Tongue (tissue), 3 donors: ENCODE measurements at places on chromosomes 2 and 18.

GRCh38 chr2:101689114-101689825 is 8.2 kb upstream of the MAP4K4 start:
- no peak for DNase-seq

DNA sequence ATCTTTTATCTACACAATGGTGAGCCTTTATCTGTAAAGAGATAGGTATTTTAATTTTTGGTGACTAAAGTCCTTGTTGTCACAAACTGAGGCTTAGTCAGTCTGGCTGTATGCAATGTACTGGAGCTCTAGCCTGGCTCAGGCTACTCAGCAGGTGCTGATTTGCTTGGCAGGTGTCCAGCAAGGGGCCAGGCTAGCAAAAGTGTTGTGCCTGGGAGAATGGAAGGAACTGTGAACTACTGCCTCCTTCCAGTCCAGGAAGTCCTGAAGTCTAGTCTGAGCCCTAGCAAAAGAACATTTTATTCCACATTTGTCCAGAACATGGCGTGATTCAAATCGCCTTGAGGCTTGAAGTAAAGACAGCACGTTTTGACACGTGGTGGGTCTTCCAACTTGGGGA is 260.5 kb downstream of the CCDC85A start:
- peak; percentile 74 for DNase-seq

- no peak for DNase-seq
These were observed 47.3 kb downstream of the POU3F3 start for GRCh38 chr2:104901037-104901881.

GRCh38 chr2:217057773-217058172 is 197.9 kb upstream of the TNP1 start:
- no peak for DNase-seq

DNA sequence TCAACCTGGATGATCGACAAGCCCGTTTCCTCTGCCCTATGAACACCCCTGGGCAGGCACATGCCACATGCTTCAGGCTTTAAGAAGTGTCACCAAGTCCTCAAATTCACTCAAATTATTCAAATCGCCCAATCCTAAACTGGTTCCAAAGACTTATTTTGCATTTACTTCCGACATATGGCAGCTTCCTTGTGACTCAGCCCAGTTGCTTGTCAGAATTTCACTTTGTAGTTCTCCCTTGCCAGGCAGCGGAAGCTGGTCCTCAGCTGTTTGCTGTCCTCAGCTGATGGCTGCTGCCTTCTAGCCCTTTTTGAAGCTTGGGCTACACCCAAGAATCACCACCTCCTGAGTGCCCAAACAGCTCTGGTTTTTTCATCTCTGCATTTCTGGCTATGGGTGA is 105.4 kb upstream of the LMAN1 start:
- peak; percentile 13 for DNase-seq

GRCh38 chr2:157929871-157930667 is 53.9 kb upstream of the ACVR1 start:
- DNase-seq: no peak
